Activated naive CD8-positive, alpha-beta T cell treated with anti-CD3 and anti-CD28 coated beads for 36 hours (primary cell): ENCODE measurements at places on chromosomes 1 and 21. TPM values are rescaled to one million over a fixed set of nuclear protein-coding genes. Genes with fewer than 3 reads are reported as not detected.

- no peak overlapping the region for H3K27ac ChIP-seq
- H3K36me3 ChIP-seq = no peaks in the 10 kb centered on the region
- DNase-seq = no peak
- H3K27me3 ChIP-seq = no peaks in the 10 kb centered on the region
Observed at GRCh38 chr1:99501871-99502270, 144.0 kb upstream of the PALMD start.

GRCh38 chr1:244052016-244052727, 1.1 kb downstream of the ZBTB18 start:
- H3K4me1 ChIP-seq = peaks cover 19% of the 10 kb centered on the region
- H3K27ac ChIP-seq = no peak overlapping the region
- H3K36me3 ChIP-seq = peaks cover 5% of the 10 kb centered on the region
- no peak for DNase-seq
- H3K4me3 ChIP-seq = no peak overlapping the region

DNA sequence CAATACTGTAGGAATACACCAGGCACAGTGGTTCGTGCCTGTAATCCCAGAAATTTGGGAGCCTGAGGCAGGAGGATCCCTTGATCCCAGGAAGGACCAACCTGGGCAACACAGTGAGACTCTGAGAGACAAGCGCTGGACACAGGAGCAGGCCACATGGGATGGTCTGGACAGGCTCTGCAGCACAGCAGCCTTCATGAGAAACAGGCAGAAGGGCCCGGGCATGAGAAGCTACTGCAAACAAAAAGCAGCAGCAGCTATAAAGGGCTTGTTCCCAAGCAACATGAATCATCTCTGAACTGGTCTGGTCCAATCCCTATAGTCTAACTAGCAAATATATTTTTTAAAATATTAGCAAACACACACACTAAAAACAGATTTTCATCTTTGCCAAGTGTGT, 35.5 kb upstream of the SLAMF9 start:
- H3K36me3 ChIP-seq = no peaks in the 10 kb centered on the region
- peaks cover 5% of the 10 kb centered on the region for H3K27me3 ChIP-seq
- H3K27ac ChIP-seq = no peak overlapping the region
- peaks cover 9% of the 10 kb centered on the region for H3K4me1 ChIP-seq

GRCh38 chr1:115593365-115594259, 48.2 kb upstream of the VANGL1 start:
- H3K4me3 ChIP-seq = no peak overlapping the region
- DNase-seq = no peak
- H3K4me1 ChIP-seq = no peaks in the 10 kb centered on the region
- no peaks in the 10 kb centered on the region for H3K36me3 ChIP-seq

- no peak overlapping the region for H3K4me3 ChIP-seq
- no peaks in the 10 kb centered on the region for H3K36me3 ChIP-seq
- peaks cover 6% of the 10 kb centered on the region for H3K4me1 ChIP-seq
Observed at GRCh38 chr1:116581323-116581885, 10.6 kb upstream of the CD58 start.

DNA sequence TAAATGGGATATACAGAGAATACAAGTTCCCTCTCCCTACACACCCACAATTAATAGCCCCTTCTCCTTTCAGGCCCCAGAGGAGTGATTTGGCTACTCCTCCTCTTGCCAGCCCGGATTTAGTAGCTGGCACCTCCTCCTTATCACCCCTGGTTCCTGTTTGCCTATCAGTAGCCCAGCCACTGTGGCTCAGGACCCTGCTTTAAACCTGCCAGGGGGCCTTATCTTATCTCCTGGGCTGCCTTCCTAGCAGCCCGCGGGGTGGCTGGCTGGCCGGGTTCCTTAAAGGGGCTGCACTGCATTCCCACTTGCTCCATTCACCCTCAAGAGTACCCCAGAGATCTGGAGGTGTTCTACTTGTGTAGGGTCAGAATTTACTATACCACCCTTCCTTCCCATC, 70.4 kb downstream of the PLEKHA6 start:
- peaks cover 8% of the 10 kb centered on the region for H3K27me3 ChIP-seq
- no peaks in the 10 kb centered on the region for H3K36me3 ChIP-seq
- H3K4me3 ChIP-seq = no peak overlapping the region
- H3K4me1 ChIP-seq = peaks cover 22% of the 10 kb centered on the region

GRCh38 chr1:47175227-47175934, 14.5 kb downstream of the PDZK1IP1 start:
- H3K4me3 ChIP-seq = no peak overlapping the region
- no peak overlapping the region for H3K27ac ChIP-seq
- peaks cover 60% of the 10 kb centered on the region for H3K27me3 ChIP-seq
- peak; percentile 39 for DNase-seq
- peaks cover 11% of the 10 kb centered on the region for H3K4me1 ChIP-seq
- H3K36me3 ChIP-seq = no peaks in the 10 kb centered on the region

DNA sequence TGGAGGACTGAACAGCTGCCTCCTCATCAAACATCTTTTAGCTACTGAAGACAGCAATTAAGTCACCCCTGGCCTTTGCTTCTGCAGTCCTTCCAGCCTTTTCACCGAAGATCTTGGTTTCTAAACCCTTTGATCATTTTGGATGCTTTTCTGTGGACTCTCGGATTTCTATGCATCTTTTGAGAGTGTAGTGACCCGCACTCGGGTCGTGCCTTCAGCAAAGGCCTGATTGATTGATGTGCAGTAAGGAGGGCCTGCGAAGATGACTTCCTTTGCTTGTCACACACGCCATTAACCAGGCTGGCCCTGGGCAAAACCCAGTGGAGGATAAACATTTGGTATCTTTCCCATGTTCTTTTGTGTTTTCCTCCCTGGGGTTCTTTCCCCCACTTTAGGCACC, 157.5 kb upstream of the CD34 start:
- DNase-seq = no peak
- H3K27ac ChIP-seq = no peak overlapping the region
- H3K27me3 ChIP-seq = no peaks in the 10 kb centered on the region
- no peaks in the 10 kb centered on the region for H3K4me1 ChIP-seq
- no peak overlapping the region for H3K4me3 ChIP-seq
- H3K36me3 ChIP-seq = no peaks in the 10 kb centered on the region

DNA sequence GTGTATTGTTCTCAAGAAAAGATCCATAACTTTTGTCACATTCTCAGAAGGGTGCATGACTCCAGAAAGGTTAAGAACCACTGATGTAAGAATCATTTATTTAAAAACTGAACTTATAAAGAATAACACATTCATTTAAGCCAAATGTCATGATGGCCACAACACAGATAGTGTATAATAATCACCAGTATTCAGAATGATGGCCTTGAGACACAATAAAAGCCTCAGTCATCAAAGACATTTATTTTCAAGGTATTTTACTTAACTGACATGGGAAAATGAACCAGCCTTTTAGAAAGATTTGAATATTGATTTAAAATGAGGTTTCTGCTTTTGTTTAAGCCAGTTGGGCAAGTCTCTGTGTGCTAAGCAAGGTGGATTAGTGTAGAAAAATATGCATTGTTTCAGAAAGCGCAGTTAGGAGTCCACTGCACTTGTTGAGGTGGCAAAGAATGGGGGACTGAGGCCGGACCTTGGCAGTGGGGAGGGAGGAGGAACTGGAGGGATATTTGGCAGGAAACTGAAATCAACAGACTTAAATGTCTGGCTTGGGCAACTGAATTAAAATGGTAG, 371.9 kb upstream of the ESRRG start:
- no peaks in the 10 kb centered on the region for H3K4me1 ChIP-seq
- DNase-seq = no peak
- H3K27me3 ChIP-seq = peaks cover 29% of the 10 kb centered on the region
- no peaks in the 10 kb centered on the region for H3K36me3 ChIP-seq
- no peak overlapping the region for H3K27ac ChIP-seq

DNA sequence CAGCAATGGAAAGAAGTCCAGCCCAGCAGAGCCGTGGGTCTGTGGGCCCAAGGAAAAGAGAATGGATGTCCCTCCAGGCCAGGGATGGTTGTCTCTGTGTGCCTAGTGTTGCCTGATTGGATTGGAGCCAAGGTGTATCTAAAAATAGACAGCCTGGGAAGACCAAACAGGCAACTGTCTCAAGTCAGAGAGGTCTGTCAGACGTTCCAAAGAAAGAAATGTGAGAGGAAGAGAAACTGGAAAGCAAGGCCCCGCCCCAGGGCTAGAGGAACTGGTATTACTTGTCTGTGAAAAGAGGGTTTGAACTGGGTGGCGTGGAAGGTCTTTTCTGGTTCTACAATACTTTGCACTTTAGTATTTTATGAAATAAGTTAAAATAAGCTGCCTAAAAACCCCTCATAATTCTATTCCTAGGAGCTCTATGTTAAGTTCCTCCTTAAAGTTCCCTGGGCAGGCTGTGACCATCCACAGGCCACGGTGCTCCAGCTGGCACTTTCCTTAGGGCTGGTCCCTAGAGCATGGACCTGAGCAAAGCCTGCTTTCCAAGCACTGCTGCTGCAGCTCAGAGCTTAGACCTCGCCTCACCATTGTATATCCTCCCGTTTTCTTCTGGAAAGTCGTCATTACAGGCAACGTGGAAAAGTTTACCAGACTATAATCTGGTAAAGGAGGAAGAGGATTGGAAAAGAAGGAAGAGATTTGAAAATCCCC, 151.6 kb downstream of the DISC1 start:
- no peaks in the 10 kb centered on the region for H3K27me3 ChIP-seq
- H3K36me3 ChIP-seq = peaks cover 5% of the 10 kb centered on the region

DNA sequence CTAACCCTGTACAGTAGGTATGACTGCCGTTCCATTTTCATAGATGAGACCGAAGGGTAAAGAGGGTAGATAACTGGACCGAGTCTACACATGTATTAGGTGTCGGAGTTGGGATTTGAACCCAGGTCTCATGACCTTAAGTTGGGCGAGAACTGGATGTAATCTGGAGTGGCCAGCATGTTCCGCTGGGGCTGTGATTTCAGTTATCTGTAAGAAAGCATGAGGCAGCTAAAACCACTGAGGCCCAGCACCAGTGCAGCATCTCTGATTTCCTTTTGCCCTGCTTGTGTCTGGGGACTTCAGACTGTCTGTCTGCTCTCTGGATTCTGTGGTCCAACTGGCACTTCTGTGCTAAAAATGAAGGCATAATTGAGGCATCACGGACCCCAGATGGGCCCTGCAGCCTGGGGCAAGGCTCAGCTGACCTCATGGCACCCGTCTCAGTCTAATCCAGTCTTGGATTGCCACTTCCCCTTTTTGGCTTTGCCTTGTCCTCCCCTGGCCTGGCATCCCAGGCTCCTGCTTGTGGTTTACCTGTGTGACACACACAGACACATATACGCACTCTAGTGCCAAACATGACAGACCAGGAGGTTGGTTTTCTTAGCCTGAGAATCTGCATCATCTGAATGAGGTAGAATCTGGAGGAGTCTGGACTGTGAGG, 180.2 kb downstream of the KIF26B start:
- no peak for DNase-seq
- H3K4me3 ChIP-seq = no peak overlapping the region
- peaks cover 2% of the 10 kb centered on the region for H3K36me3 ChIP-seq
- H3K27me3 ChIP-seq = peaks cover 6% of the 10 kb centered on the region

- no peaks in the 10 kb centered on the region for H3K27me3 ChIP-seq
- no peak overlapping the region for H3K4me3 ChIP-seq
- H3K27ac ChIP-seq = no peak overlapping the region
- peaks cover 16% of the 10 kb centered on the region for H3K36me3 ChIP-seq
Observed at GRCh38 chr1:209728466-209728865, 23.8 kb downstream of the HSD11B1 start.

GRCh38 chr1:23741609-23742008, 1.7 kb upstream of the ELOA start:
- DNase-seq = no peak
- peak overlapping the region; percentile 35 for H3K4me3 ChIP-seq
- peaks cover 15% of the 10 kb centered on the region for H3K36me3 ChIP-seq
- H3K27me3 ChIP-seq = no peaks in the 10 kb centered on the region
- no peak overlapping the region for H3K27ac ChIP-seq
- peaks cover 28% of the 10 kb centered on the region for H3K4me1 ChIP-seq

DNA sequence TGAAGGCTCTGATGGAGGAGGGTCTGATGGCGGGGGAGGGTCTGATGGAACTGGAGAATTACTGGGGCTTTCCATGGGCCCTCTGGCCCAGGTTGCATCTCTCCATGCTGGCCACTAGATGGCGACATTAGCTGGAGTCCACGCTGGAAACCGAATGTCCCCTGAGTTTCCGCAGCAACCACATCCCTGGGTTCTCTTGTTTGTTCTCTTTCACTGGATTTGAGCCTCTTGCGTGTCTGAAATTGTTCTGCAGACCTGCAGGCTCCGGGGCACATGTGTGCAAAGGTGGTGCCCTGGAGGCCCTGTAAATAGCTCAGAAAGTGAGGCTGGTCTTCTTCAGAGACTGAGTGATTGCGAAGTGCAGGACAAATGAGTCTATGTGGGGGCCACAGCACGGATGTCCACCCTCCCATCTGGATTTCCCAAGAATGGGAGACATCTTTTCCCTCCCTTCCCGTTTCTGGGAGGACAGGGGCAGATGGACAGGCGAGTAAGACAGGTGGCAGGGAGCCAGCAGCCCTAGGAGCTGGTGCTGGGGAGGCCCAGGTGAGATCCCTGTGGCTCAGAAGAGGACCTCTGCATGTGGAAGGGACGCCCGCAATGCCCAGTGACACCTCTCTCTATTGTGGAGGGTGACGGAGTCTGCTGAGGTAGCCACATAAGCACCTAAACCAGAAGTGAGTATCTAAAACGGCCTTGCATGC, 73.2 kb upstream of the ABCG1 start:
- peaks cover 10% of the 10 kb centered on the region for H3K4me1 ChIP-seq
- H3K36me3 ChIP-seq = no peaks in the 10 kb centered on the region

DNA sequence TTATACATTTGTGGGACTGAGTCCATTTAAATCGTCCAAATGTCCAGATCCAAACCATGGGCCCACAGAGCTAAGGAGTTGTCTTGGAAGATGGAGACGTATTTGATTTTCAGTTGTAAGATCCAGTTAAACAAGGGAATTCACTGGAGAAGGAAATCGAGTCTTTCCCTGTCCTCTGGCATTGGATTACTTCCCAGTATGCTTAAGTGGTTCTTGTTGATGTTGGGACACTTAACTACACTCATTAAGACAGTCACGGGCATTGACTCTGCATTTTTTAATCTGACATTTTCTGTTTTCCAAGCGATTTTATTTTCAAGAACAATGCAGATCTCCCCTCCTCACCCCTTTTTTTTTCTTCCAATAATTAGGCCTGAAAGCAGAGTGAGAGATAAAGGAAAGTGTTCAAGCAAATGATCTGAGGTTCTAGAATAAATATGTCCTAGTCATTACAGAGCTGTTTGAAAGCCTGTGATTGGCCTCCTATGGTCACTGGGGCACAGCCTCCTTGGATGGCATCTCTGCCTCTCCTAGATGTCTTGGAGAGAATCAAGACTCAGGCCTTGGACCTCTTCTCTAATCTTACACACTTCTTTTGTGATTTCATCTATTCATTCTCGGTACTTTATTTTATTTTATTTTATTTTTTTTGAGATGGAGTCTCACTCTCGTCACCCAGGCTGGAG, 48.9 kb downstream of the CD247 start:
- H3K4me3 ChIP-seq = no peak overlapping the region
- peaks cover 72% of the 10 kb centered on the region for H3K4me1 ChIP-seq
- peaks cover 60% of the 10 kb centered on the region for H3K36me3 ChIP-seq
- peak overlapping the region; percentile 56 for H3K27ac ChIP-seq

DDR2 gene
- total RNA-seq = 0.38 TPM

FAM229A gene
- total RNA-seq = 2.8 TPM

PTGER3 gene
- total RNA-seq = not detected

APCS gene
- not detected for total RNA-seq
